Activated T-cell treated with anti-CD3 and anti-CD28 coated beads for 4 hours (primary cell): ENCODE measurements at places on chromosomes 3 and 15.
A peak's percentile ranks its signal among the peaks of the same experiment; 100 is the strongest.

- DNase-seq = no peak
Measured at GRCh38 chr3:10187944-10188343, 23.2 kb downstream of the IRAK2 start.

DNA sequence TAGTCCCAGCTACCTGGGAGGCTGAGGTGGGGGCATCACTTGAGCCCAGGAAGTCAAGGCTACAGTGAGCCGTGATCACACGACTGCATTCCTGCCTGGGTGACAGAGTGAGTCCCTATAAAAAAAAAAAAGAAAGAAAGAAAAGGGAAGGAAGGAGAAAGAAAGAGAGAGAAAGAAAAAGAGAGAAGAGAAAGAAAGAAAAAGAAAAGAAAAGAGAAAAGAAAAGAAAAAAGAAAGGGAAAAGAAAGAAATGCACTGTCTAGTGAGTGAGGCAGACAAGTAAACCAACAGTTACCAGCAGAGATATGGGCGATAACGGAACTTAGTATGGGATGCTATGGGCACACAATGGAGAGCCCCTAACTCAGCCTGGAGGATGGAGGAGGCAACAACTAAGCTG lies 37.2 kb upstream of the TSEN2 start:
- DNase-seq = no peak

DNA sequence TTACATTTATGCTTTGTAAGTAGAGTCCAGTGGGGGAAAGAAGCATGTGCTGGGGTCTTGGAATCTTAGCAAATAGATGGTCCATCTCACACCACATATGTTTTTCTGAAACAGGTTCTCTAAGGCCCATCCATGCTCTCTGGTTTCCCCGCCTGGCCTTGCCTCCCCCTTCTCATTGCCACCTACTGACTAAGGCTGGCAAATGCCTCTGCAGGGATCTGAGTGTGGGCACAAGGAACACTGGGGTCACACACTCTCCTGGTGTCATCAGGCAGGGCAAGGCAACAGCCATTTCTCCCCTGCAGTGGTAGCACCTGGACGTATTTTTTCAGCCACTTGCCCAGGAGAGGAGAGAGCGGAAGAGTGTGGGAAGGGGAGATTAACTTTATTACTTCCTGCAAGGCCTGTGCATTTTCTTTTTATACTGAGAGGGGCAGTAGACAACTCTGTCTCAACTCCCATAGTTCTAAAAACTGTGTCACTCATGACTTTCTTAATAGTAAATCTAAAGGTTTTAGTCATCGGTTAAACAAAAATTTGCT lies 804.2 kb upstream of the NECTIN3 start:
- no peak for DNase-seq

DNA sequence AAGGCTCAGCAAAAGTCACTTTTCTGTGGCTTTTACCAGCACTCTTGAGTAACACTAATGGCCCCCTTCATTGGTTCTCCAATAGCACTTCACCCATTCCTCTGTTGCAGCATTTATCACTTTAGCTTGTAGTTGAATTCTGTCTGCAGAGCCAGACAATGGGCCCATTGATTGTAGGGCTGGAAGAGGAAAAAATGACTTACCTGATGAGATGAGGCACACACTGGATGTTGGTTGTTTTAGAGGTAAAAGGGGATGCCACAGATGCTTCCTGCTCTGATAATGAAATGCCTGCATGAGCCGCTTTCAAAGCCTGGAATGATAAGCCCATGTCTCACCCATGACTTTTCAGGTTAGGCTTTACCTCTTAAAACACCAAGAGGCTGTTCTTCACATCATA lies 64.3 kb downstream of the PLAAT1 start:
- no peak for DNase-seq

DNA sequence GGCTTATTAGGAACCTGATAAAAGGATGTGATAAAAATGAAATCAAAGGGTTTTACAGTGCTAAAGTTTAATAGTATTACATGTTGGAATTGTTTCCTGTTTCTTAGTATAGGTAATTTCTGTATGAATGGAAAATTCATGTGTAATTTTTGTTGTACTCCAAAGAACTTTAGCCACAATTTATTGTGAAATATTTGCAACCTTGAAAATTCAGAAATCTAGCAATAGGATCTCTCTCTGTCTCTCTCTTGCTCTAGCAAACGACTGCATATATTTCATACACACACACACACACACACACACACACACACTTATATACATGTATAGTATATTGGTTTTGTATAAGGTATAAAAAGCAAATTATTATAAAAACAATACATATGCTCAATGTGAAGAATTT lies 59.6 kb downstream of the PIAS1 start:
- no peak for DNase-seq

GRCh38 chr3:126102011-126102410 lies 18.1 kb upstream of the SLC41A3 start:
- no peak for DNase-seq

GRCh38 chr3:147758771-147759170 lies 349.6 kb downstream of the ZIC1 start:
- no peak for DNase-seq

- no peak for DNase-seq
Measured at GRCh38 chr3:18422972-18423371, 2.2 kb downstream of the SATB1 start.

- DNase-seq = no peak
Measured at GRCh38 chr3:126350502-126351085, 6.6 kb downstream of the KLF15 start.

DNA sequence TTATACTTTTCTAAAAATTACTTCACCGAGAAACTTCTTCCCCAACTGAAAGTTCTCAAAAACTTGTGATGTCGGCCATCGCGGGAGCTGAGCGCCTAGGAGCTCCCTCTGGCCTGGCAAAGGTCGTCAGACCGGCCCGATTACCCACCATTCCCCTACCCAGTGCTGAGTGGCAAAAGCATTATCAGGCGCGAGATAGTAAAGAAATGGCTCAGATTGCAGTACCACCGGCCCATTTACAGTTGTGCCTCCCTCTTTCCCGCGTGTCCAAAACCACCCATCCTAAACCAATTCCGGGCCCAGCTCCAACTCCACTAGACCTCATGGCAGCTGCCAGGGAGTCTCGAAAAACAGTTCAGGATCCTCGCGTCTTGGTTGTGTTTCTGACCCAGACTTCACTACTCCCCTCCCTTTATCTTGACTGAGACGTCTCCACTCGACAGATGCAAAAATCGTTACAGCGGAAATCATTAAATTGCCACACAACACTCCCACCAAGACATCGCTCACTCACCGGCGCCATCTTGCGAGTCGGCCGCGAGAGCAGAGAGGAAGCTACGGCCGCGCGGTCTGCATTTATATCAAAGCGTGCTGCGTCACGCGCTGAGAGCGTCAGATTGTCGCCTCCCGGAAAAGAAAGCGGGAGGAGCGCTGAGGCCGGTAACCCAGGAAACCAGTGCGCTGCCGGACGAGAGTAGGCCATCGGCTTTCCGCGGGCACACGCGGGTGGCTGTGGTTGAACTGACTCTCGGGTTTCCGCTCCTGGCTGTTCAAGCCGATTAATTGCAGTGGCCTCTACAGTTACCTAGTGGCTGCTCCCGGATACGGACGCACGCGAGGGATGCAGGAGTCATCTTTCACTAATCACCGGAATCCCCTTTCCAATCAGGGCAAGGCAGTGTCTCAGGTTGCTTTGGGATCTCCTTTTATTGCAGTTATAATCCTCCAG lies at the start of gene RPL22L1:
Gene RPL22L1 (minus strand): TSS at position 551 of the 949 bp plus-strand sequence. CDS start 28 bp downstream, at position 523.
- DNase-seq = peak; percentile 87

- DNase-seq = no peak
Measured at GRCh38 chr3:85567071-85567676, 608.4 kb downstream of the CADM2 start.

GRCh38 chr15:40320931-40321371 lies 2.5 kb upstream of the INAFM2 start:
- DNase-seq = peak; percentile 49

GRCh38 chr3:190229632-190230424 lies 92.4 kb downstream of the CLDN1 start:
- no peak for DNase-seq

GRCh38 chr15:69523010-69524001 lies 70.7 kb downstream of the RPLP1 start:
- DNase-seq = peak; percentile 52

DNA sequence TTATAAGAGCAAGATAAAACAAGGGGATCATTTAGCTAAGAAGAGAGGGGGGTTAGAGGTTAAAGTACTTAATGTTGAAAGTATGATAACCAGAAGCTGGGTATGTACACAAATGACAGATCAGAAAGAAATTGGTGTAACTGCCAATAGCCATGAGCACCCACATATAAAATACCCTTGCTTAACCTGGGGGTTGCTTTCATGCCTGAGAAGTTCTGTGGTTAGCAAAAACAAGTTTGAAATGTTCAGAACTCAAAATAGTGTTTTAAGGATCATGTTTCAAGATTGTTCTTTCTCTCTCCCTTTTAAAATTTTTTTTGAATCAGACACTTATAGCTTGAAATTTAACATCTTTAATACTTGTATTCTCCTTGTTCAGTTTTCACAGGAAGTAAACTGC lies 321.4 kb upstream of the GBE1 start:
- no peak for DNase-seq

DNA sequence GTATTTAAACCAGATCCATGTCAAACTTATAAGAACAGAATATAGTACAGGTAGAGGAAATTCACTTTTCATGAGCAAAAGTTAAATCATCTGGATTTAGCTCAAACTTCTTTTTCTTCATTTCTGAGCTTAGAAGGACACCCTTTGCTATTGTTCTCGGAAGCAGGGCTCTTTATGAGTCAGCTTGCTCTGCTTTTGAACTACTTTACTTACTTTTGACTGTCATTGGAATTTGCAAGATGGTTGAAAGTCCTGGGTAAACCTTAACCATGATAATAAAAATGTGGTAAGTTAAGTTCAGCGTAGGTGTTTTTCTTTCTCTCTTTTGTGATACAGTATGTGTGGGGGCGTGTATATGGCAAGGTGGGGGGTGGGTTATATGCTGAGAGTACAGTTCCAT lies 312.7 kb upstream of the DPH6 start:
- DNase-seq = no peak

DNA sequence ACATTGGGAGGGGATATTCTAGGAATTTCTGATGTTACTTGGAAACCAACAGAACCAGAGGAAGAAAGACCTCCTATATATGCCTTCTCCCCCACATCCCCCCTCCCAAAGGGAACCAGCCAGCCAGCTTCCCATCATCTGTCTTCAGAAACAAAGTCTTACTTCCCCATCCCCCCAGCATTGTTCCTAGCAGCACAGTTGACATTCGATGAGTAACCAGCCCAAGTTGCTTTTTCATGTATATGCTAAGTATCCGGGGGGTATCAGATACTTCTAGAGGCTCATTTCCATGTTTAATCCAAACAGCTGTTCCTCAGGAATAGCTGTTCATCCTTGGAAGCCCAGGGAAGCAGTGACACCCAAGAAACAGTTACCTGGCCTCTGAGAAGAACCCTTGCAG lies 16.0 kb downstream of the RMDN3 start:
- DNase-seq = no peak

- DNase-seq = no peak
Measured at GRCh38 chr3:89402051-89402450, 294.6 kb downstream of the EPHA3 start.

GRCh38 chr3:146972726-146973125 lies 367.6 kb upstream of the PLSCR5 start:
- no peak for DNase-seq

DNA sequence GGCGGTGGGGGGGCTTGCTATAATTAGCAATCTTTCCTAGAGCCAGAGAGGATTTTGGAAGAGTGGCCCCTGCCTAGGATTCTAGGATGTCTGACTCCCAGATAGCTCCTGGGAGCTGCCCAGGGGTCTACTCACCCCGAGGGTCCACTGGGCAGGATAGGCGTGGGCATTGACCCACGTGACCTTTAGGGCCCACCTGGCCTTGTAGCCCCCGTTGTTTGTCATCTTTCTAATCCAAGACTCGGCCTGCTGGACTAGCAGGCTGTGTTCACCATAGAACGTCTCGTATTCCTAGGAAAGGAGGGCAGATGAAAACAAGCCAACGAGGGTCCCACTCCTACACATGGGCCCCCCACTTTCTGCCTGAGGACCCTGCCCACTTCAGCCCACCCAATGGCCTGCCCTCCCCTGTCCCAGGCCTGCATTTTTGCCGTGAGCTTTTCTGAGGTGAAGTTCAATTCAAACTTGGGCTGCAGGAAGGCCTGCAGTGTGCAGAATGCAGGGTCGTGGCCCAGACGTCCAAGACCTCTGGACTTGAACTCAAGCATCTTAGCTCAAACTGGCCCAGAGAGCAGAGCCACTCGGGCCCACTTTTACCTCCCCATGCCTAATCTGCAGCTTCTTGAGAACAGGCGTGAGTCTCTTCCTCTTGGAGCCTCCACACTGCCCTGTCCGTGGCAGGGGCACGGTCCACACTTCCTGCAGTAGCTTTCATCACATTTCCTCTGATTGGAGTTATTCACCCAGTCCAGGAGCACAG lies 41.5 kb downstream of the MUC4 start:
- DNase-seq = no peak

DNA sequence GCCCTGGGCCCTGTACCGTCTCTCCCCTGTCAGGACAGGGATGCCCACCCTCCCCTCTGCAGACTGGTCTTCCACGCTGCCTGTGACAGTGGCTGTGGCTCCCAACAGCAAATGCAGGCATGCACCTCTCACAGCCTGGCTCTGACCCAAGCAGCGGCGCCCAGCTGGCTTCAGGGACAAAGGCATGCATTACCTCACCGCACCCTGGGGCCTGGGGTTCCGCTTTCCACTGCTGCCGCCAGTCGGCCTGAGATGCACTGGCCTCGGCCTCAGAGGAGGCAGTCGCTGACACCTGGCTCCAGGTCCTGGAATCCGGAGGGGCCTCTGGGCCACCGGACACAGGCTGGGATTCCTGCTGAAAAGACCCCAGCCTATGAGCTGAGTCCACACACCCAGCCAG lies 70.3 kb downstream of the SCN5A start:
- no peak for DNase-seq

- no peak for DNase-seq
Measured at GRCh38 chr15:95439922-95440376, 890.6 kb upstream of the NR2F2 start.

DNA sequence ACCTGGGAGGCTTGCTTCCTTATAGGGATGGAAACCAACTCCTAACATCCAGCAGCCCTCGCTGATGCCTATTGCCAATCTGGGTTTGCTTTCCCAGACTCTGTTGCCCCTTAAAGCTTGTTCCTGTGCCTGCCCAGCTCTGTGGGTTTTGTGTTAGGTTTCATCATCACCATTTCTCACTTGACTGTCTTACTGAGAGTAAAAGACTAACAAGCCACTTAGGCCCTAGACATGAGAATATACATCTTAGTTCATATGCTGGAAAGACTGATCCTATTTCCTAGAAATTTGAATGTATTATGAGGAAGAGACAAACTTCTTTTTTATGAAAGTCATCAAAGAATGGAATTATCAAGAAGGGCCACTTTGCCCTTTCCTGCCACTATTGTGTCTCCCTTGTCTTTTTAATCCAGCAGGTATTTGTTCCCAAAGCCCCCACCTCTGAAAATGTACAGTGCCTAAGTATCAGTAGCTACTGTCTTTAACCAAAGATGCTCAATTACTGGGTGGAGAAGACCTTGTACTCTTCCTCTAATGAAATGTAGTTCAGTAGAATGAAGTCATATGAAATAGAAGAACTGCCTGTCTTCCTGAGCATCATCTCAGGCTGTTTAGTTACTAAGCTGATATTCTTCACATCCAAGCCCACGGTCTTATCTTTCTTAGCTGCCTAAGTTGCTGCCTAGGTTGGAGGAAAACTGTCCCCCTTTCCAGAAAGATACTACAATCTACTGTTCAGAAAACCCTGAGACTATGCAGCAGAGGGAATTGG lies 59.8 kb upstream of the ZPLD1 start:
- DNase-seq = no peak
